ENCODE measurements at places on chromosomes 12 and 14.

GRCh38 chr14:35867280-35867629 lies 41.1 kb downstream of the BRMS1L start:
- DNase-seq: no peak

DNA sequence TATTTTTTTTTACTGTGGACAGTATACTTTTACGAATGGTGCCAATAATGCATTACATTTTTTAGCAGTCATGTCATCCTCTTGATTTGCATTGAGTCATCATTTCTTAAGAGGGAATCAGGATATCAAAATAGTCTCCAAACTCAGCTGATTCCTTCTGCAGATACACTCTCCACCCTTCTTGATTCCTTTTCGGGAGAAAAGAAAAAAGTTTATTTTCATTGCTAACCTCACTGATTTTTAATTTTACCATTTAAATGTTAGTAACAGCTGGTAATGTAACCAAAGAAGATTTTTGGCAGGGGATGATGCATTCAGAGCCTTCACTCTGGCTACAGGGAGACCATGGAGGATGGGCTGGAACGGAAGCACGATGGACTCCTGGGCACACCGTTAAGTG lies 47.5 kb downstream of the MRPL42 start:
- no peak for DNase-seq

DNA sequence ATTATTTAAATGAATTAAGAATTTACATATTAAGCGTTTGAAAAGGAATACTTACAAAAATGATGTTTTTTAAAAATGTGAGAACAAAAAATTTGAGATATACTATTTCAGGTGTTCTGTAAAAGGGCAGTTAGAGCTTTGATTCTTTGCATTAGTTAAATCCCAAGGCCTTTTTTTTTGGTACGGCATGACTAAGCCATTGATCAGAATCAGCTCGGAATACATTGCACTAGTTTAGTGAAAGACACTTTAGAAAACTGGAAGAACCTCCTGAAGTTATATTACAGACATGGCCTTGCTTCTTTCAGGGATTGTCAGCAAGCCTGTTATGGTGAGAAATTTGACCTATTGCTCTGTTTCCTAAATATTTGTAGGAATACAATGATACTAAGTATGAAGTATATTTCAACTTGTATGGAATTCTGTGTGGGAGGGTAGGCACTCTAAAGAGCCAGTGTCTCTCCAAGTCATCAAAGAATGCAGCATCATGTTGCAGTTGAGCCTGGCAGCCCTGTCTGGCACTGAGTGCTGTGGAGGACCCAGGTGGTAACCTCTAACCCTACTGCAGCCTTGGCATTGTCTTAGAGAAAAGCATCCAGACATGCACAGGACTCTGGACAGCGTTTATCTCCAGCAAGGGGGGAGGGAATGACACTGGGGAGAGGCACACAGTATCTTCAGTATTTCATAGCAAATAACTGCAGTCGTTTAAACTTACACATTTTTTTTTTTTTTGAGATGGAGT lies 1.5 kb downstream of the KLC1 start:
- DNase-seq: no peak

DNA sequence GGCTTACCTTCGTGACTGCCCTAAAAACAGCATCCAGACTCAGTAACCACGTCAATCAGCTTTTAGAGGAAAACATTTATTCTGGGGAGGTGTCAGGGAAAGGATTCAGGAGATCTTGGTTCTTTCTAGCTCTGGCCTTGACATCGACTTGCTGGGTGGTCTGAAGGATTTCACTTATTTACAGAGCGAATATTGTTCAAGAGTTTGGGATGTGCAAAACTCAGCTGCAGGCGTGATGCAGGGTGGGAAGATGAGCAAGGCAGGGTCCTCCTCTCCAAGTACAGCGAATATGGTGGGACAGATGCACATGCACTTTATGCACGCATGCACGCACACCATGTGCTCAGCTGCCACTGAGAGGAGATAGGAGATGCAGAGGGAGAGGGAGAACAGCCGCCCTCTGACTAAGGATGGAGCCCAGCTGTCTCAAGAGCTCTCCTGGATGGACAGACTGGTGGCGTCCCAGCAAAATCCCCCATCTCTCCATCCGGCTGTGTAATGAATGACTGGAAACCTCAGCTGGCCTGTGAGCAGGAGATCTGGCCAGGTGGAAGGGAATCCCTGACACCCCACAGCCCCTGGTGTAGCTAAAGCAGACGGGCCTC lies 24.4 kb upstream of the BDKRB1 start:
- DNase-seq: no peak

GRCh38 chr12:47870175-47870781 lies 34.5 kb downstream of the VDR start:
- DNase-seq: peak; percentile 56

DNA sequence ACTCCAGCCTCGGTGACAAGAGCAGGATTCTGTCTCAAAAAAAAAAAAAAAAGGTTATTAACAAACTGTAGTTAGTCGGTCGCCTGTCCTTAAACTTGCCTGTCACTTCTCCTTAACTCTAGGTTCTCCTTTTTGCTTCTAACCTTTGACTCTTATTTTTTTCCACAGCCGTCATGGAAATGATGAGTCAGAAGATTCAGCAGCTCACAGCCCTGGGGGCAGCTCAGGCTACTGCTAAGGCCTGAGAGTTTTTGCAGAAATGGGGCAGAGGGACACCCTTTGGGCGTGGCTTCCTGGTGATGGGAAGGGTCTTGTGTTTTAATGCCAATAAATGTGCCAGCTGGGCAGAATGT lies 418 bp upstream of the MYG1 start:
- DNase-seq: no peak

DNA sequence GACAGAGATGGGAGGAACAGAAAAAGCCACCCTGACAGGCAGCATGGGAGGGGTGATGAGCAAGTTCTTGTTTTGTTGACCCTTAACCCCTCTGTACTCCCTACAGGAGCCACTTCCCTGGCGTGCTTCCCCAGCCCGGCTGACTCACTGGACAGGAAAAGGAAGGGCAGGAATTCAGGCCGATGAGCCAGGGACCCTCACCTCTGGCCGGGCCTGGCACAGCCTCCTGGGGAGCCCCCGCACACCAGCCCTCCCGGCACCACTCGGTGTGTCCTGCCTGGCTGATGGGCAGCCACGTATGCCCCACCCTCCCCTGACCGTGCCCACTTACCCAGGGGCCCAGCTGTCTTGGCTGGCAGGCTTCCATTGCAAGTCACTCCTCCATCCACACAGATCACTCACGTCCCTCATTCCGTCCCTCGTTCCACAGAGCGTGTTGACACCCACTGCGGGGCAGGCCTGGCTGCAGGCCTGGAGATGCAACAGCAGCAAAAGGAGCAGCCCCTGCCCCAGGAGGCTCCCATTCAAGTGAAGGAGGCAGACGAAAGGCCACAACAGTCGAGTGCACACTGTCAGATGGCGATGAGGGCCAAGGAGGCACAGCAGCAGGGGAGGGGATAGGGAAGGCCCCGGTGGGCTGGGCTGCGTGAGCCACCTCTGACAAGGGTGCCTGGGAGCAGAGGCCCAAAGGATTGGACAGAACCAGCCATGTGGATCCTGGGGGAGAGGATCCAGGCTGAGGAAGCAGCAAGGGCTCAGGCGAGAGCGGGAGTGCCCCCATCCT lies 19.7 kb upstream of the CD9 start:
- DNase-seq: peak; percentile 60

DNA sequence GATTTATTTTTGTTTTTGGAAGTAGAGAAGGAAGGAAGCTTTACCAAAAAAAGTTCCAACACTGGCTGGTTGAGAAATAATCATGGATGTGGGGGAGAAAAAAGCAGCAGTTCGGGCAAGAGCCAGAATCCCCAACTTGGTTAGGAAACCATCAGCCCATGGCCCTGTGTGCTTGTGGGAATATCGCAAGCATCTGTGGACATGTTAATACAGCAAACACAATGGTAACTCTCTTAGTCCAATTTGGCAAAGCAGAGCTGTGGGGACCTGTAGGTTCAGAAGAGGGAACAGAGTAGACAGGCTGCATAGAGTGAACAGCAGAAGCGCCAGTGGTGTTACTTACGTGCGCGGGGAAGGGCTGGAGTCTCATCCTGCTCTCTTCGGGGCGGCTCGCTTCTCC lies 46.8 kb downstream of the TCHP start:
- DNase-seq: no peak

GRCh38 chr12:125329239-125330102 lies 264.2 kb downstream of the AACS start:
- DNase-seq: no peak

GRCh38 chr14:73003681-73004080 lies 23.2 kb downstream of the ZFYVE1 start:
- DNase-seq: no peak

DNA sequence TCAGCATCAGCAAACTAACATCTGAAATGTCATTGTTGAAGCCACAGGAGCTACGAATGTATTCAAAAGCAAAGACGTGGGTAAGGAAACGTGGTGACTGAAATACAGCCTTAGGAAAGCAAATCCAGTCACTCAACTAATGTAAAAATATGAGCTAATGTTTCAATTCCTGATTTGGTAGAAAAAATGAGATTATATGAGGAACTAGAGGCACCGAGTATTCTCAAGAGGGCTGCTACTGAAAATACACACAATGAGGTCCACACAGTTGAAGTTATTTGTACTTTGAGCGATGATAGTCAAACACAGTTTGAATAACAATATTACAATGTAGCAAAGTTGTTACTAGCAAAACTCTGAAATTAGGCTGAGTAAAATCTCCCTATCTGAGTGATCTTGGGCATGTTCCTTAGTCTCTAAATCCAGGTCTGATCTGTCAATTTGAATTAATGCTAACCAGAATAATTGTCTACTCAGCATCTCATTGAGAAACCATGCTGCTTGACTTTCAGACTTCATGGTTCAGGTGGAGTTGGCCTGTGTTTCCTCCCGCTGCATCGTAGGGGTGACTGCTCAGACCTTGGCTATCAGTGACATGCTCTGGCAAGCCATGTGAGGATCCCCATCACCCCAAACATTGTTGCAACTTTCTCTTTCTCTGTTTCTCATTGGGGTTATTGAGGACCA lies 467.1 kb upstream of the SOX5 start:
- DNase-seq: no peak

DNA sequence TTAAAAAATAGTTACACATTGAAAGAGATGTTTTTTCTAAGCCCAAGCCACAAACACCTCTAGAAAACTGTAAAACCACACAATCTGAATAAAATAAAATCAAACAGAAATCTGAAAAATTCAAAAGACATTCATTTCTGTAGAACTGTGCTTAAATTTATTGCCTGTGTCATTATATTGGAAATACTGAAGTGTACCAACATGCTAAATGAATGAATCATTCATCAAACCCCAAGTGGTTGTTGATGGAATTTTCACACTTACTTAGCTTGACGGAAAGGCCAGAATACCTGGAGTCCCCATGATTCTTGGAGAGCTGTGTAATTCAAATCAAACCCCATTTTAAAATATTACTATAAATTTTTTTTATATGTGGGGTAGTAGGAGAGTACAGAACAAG lies 2.7 kb downstream of the KITLG start:
- DNase-seq: no peak

GRCh38 chr12:83121897-83122622 lies 435.4 kb downstream of the TMTC2 start:
- DNase-seq: no peak

- no peak for DNase-seq
Observed at GRCh38 chr14:92585981-92586937, 72.7 kb downstream of the RIN3 start.

DNA sequence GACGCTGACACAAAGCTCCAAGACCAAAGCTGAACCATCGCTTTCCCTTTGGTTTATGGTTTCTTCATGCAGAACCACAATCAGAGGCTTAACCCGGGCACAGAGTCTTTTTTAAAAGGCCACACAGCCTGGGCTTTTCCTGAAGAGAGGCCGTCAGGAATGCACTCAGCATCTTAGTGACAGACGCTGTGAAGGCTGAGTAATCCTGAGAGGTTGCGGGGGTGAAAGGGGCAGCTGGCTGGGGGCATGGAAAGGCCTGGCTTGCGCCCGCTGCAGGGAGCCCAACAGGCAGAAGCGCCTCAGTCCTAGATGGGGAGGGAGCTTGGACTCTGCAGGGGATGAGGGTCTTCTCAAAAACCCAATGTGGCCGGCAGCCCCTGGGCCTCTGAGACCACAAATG lies 13.6 kb downstream of the CTDSP2 start:
- no peak for DNase-seq

GRCh38 chr12:56411781-56412639 lies 37.2 kb downstream of the TIMELESS start:
- DNase-seq: no peak

- DNase-seq: no peak
Observed at GRCh38 chr14:68362846-68363245, 430.0 kb downstream of the ZFP36L1 start.

DNA sequence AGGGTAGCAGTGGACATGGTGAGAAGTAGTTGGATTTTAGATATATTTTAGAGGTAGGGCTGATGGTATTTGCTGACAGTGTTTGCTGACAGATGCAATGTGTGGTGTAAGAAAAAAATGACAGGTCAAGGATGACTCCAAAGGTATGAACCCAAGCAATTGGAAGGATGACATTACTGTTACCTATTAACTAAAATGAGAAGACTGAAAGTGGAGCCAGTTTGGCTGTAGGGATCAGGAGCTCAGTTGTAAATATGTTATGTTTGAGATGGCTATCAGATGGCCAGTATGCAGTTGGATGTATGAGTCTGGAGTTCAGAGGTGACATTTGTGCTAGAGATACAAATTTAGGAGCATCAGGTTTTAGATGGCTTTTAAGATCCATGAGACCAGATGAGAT lies 17.4 kb upstream of the SERPINA6 start:
- no peak for DNase-seq

DNA sequence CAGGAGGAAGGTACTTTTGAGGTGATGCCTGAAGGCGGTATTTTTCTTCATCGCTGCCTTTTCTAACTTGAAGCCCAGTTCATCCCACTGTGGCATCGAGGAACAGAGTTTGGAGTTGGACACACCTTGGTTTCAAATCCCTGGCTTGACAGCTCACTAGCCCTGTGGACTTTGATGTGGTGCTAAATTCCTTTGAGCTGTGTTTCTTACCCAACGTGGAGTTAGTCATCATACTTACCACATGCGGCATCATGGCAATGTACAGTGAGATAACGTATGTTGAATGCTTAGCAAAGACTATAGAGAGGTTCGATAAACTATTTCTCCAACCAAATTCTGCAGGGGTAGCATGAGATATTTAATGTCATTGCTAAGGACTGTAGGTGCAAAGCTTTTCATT lies 3.4 kb downstream of the PLEKHG3 start:
- DNase-seq: no peak

DNA sequence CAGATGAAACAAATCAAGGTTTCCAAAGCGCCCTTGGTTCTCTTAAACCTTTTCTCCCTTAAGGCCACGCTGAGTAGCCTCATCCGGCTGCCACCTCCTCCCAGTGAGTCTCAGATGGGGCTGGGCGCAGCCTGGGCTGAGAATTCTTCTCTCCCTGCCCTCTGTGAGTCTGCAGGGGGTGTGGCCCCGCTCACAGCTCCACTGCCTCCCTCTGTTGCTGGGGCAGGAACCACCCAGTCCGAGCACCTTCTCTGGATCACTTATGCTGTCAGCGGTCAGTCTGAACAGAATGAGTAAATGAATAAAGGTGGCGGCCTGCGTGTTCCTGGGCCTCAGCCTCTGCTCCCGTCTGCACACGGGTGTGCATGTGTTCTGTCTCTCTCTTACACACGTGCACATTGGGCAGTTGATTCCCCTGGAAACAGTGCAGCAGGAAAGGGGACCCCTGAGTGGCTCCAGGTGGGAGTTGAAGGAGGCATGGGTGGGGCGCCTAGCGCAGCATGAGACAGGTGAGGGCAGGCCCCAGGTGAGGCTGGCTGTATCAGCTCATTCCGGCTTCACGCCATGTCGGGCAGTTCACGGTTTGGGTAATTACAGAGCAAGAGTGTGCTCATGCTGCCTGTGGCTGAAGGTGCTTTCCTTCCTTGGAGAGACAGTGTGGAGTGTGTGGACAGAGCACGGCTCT lies 4.3 kb downstream of the PAPLN start:
- DNase-seq: no peak

Measured in mucosa of descending colon (tissue), 3 donors.